ENCODE measurements at places on chromosomes 1 and 21.

DNA sequence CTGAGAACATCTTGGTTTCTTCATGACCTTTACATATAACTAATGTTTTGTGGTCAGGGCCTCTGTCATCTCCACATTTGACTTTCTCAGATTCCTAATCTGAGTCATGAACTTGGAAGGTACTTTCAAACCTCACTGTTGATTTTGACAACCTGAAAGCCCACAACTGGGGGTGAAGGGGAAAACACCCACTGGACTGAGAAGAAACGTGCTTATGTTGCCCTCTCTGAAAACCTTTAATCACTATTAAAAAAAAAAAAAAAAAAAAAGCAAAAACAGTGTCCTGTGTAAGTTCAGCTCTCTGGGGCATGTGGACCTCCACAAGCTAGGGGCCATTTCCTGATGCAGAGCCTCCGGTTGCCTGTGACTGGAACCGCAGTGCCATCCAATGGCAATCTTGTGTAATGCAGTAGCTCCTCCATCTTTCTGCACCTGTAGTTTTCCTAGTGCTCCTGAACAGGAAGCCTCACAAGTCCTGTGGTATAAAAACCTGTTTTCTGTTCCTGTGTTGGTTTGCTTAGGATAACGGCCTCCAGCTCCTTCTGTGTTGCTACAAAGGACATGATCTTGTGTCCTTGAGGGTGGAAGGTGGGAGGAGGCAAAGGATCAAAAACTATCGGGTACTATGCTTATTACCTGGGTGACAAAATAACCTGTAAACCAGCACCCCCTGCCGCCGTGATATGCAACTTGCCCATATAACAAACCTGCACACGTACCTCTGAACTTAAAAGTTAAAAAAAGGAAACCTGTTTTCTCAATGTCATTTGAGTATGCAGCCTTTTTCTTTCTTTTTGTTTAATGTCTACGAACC is 124.5 kb downstream of the ZNF648 start:
- DNase-seq = no peak

DNA sequence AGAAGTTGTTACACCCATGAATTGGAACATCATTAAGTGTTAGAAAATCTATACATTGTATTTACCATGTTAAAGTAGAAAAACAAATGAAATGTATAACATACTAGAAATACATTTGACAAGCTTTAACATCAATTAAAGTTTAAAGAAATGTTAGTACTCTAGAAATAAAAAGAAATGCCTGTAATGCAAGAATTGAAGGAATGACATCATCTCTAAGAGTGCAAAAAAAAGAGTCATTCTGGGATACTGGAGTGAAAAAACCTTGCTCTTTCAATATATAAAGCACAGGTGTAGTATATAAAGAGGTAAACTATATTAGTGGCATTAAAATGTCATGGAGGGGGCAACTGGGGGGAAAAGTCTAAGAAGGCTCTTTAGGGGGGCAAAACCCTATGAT is 210.8 kb upstream of the PLD5 start:
- DNase-seq = no peak

GRCh38 chr1:163202833-163203451 is at the start of gene RGS5:
RGS5 (minus strand) TSS chr1:163202916; CDS start chr1:163202835, 81 bp downstream.
- no peak for DNase-seq

- no peak for DNase-seq
Measured at GRCh38 chr1:33602271-33602670, 129.8 kb downstream of the ZSCAN20 start.

DNA sequence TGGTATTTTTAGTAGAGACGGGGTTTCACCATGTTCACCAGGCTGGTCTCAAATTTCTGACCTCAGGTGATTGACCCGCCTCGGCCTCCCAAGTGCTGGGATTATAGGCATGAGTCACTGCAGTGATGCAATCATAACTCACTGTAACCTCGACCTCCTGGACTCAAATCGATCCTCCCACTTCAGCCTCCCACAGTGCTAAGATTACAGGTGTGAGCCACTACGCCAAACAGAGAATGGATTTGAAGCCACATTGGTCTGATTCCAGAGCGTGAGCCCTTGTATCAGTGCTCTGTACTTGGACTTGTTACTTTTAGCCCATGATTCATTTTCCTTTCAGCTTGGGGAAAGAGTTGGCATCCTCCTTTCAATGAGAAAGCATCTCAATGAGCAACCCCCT is 14.9 kb upstream of the ZNF683 start:
- no peak for DNase-seq

GRCh38 chr1:118258975-118259374 is 73.9 kb upstream of the SPAG17 start:
- DNase-seq = no peak
